ENCODE measurements at places on chromosomes 5 and 9.

GRCh38 chr9:100427366-100428263, 672 bp downstream of the MSANTD3 start:
- no peak for DNase-seq

DNA sequence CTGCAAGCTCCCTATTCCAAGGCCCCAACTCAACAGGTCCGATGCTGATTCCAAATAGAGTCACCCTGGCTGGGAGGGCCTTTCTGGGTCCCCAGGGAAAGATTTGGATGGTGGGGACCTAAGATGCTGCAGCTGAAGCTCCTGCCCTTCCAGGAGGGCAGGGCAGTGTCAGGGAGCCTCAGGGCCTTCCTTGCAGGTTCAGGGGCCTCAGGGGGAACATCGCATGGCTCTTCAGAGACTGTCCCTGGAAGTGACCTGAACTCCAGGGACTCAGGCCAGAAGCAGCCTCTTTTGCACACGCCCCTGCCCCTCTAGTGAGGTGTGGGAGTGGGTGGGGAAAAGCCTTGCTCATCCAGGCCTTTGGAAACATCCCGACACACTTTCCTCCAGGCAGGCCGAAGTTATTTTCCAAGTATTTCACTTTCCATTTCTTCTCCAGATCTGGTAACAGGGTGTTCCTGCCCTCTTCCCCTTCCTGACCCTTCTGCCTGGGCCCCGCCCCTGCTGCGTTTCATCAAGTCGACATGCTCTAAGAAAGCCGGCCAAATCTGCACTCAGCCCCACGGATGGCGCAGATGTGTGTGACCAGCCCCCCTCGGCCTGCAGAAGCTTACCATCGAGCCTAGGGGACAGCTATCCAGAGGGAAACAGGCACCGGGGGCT, 159.5 kb downstream of the FGF18 start:
- no peak for DNase-seq

GRCh38 chr9:12794101-12794799, 19.4 kb downstream of the LURAP1L start:
- no peak for DNase-seq

DNA sequence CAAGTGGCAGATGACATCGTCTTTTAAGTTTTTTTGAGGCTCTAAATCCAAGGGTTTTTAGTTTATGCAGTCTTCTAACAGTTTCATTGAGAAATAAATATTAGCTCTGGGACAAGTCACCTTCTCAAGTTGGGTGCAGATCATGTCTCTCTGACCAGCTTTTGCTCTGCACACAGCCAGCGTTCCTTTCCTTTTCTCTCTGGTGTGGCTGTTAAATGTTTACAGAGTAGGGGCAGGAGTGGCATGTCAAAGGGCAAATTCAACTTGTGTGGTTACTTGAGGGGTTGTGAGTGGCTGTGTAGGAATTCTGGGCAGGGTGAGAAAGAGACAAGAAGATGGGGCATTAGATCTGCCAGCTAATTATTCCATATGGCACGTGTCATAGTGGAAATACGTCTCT, 187.5 kb upstream of the HMHB1 start:
- DNase-seq, result no peak

GRCh38 chr5:121962347-121962670, 534 bp downstream of the SRFBP1 start:
- DNase-seq, result no peak

- no peak for DNase-seq
Measured at GRCh38 chr5:158511454-158511853, 588.3 kb downstream of the EBF1 start.
